ENCODE measurements at places on chromosomes 2 and 18.

DNA sequence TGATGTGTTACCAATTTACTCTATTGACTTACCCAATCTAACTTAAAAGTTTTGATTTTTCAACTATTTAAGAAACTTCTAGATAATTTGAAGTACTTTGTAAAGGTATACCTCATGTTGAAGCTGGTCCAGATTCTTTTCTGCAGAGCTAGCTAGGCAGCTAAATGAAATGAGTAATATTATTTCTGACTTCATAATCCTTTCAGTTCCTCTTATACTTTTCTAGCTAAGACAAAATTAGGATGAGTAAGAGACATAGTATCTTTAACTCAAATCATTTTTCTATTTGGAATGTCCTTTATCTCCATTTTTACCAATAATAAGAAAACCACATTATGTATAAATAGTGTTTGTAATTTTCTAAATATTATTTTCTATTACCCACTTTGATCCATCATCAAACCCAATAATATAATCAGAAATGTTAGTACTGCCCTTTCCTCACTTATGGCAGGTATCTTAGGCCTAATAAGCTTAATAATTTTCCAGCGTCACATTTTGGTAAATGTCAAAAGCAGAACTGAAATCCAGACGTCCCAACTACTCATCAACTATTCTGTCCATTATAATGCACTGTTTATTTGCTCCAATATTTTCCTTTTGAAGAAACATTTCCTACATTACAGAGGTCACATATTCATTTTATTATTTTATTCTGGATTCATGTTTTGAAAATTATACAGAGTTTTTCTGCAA, 456.6 kb downstream of the THSD7B start:
- DNase-seq, result no peak

DNA sequence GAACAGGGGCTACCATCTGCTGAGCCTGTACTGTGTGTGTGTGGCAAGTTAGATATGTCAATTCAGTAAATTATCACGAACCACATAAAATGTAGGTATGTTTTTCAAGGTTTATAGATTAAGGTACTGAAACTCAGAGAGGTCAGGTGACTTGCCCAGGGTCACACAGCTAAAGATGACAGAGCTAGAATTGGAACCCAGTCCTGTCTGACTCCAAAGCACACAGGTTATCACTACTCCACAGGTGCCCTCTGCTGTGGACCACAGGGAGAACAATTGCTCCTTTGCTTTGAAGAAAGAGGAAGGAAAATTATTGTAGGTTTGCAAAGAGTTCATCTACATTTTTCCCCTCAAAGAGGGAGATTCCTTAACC, 229.7 kb upstream of the AGAP1 start:
- no peak for DNase-seq

- DNase-seq, result no peak
Observed at GRCh38 chr18:67599277-67599676, 82.8 kb upstream of the DSEL start.

DNA sequence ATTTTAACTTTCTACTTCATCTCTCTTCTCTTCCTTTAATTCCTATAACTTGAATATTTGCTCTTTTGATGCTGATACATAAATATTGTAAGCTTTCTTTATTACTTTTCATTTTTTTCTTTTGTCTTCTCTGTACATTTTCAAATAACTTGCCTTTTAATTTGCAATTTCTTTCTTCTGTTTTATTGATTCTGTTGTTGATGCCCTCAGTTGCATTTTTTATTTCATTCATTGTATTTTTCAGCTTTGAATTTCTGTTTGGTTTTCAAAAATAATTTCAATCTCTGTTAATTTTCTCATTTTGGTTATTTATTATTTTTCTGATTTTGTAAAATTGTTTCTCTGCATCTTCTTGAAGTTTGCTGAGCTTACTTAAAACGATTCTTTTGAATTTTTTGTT, 47.0 kb downstream of the AQP4 start:
- no peak for DNase-seq

GRCh38 chr2:172249986-172250385, 147.3 kb upstream of the DLX2 start:
- no peak for DNase-seq

DNA sequence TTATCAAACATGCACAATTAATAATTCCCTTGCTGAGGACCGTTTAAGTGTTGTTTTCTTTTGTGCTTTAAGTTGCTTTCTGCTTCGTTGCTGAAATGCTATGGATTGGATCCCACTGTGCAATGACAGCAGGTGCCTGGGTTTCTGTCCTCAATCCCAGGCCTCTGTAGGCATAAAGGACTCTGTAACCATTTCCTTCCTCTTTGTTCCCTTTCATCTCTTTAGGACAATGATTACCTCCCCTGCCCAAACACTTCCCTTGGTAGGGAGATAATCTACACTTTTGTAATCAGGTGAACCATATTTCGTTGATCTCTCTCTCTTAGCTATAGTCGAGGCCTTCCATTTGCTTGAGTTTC, 58.6 kb upstream of the LYPD6B start:
- DNase-seq, result no peak

GRCh38 chr2:193584522-193584938, 1389.8 kb upstream of the TMEFF2 start:
- no peak for DNase-seq
